ENCODE measurements at places on chromosomes 13 and 19.

DNA sequence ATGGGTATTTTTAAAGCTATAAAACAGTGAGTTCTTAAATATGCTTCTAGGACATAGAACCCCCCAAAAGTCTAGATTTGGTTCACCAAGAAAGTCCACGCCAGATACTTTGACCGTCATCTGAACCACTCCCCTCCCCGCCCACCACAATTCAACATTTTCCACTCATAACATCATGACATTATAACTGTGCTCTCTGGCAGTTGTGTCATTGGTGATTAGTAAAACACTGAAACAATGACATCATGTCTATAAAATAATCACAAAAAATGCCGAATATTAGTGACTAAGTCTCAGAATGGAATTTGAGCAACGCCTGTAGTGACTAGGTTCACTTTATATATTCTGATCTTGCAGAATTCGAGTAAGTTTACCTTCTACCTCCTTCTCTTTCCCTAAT is 732.3 kb downstream of the FGF9 start:
- DNase-seq, result no peak

GRCh38 chr13:92807353-92807752 is 419.3 kb upstream of the GPC6 start:
- DNase-seq, result no peak

DNA sequence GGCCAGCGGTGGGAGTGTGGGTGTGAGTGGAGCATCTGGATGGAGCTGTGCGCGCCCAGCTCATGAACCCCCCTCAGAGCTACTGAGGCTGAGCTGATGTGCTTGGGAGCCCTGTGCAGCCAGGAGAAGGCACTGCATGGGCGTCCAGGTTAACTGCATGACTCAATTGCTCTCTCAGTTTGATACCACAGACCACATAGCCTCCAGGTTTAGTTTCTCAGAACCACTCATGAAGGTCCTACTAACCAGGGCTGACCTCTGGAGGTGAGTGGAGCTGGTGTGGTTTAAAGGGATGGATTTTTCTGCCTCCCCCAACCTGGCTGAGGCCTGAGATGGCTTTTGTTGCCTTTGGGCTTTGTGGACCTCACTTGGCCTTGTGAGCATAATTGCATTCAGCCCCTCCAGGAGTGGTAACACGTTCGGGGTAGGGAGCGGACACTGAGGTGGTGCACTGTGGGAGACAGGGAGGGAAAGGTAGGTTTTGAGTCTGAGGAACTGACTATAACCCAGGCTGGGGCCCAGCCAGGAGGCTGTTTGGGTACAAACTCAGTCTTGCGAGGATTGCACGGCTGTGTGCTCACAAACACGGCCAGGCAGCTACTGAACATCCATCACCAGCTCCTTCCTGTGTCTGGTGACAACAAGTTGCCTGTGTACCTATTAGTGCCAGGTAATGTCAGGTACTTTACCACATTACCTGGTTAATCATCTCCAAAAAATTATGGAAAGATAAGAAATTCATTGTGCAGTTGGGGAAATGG is 97.5 kb downstream of the RGCC start:
- no peak for DNase-seq

GRCh38 chr13:22596171-22596863 is 584.5 kb upstream of the SGCG start:
- no peak for DNase-seq

DNA sequence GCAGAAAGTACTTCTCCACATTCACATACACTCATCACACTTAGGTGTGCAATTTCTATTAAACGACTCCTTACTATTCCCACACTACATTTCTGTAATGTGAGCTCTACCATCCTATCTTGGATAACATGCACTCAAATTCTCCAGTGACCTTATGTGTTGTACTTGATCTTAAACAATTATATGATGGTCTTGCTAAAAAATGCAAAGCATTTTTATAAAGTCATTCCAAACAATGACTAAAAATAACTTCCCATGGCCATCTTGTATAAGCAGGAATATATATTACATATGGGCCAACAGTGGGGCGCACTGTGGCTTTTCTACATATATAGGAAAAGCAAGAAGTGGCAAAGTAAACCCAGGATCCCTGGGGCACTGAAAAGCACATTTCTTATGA is 155.5 kb downstream of the FLT1 start:
- no peak for DNase-seq
